ENCODE measurements at places on chromosomes 13 and 19. TPM values are rescaled to one million over a fixed set of nuclear protein-coding genes. Genes with fewer than 3 reads are reported as not detected.
A peak's percentile ranks its signal among the peaks of the same experiment; 100 is the strongest.

Gene CEACAM20
- total RNA-seq: not detected

Gene ZNF304
- 13.7 TPM for total RNA-seq

Gene LGI4
- total RNA-seq: 0.17 TPM

Gene KIR3DL1
- not detected for total RNA-seq

Gene ALOX5AP
- not detected for total RNA-seq

Gene C13orf46
- total RNA-seq: 0.26 TPM

Gene CYP2F1
- total RNA-seq: not detected

Gene ZNF226
- 30.7 TPM for total RNA-seq

Gene PCDH20
- under 0.01 TPM for total RNA-seq

Gene ADPRHL1
- 1.5 TPM for total RNA-seq

Gene AXL
- 223 TPM for total RNA-seq

Gene NUFIP1
- 3.5 TPM for total RNA-seq

Gene ELAVL3
- not detected for total RNA-seq

Gene DAND5
- not detected for total RNA-seq

Gene SIGLEC5
- not detected for total RNA-seq

Gene PLPP2
- total RNA-seq: 26.6 TPM

Gene SHISA7
- not detected for total RNA-seq

Gene UBE2L5
- total RNA-seq: not detected

GRCh38 chr13:97567510-97568243 lies 133.7 kb downstream of the RAP2A start:
- peak; percentile 26 for DNase-seq

DNA sequence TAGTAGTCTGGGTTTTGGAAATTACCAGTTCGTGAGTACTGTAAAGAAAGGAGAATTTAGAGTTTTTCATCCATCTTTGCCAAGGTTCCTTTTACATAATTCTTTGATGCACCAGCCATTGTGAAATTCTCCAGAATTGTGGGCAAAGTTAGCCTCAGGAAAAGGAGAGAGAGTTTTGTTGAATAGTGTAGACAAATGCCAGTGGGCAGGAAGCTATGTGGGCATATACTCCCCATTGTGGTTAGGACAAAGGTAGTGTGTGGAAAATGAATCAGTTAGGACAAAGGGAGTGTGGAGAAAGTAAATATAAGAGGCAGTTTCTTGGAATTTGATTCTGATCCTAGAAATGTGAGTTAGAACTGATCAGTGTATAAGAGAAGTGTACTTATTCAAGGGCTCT lies 67.9 kb downstream of the PCCA start:
- peak; percentile 68 for DNase-seq

DNA sequence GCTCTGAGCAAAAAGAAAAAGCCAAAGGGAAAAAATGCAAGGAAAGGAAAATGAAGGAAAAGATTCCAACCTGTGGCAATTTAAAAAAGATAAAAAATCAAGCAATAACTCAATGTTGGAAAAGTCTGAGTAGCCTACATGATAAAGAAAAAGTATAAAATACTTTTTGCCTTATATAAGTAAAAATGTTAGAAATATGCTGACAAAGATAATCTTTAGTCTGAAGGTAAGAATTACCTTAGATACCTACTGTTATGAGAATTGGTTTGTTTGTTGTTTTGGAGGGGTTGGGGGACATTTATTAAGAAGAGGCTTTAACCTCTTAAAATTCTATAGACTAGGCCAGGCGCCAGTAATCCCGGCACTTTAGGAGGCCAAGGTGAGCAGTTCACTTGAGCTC lies 29.7 kb upstream of the CPB2 start:
- DNase-seq: no peak

DNA sequence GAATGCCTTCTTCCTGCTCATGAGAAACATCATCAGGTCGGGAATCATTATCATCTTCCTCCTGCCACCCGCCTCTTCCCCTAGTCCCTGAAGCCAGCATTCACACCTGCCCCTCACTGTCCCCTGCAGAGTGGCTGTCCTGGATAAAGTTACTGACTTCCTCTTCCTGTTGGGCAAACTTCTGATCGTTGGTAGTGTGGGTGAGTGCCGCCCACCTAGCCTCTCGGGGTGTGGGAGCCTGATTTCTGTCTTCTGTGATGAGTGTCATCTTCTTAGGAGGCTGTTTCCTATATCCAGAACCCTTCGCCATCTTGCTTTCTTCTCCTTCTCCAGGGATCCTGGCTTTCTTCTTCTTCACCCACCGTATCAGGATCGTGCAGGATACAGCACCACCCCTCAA lies 12.5 kb downstream of the SLC44A2 start:
- no peak for DNase-seq

DNA sequence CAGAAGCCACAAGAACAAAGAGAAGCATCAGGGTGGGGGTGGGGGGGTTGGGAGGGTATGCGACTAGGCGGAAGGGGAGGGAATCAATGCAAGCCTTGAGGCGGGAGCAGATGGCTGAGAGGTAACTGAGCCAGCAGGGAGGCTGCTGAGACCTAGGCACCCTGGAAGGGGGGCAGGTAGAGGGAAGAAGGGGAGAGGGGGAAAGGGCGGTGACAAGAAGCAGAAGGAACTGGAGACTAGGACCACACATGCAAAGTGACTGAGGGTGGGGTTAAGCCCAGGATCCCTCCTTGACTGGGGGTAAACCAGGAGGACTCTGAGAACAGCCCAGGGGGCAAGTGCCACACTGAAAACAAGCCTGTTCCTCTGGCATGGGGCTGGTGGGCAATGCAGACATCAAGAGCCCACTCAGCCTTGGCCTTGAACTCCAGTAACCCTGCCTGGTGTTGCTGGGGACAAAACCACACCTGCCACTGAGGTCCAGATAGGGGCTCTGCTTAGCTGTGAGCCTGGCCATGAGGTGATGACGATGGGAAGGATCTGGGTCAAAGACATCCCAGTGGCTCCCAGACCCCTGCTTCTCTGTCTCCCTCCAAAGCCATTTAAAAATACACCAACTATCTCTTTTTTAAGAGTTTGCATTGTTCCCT lies 20.3 kb downstream of the OPA3 start:
- no peak for DNase-seq

DNA sequence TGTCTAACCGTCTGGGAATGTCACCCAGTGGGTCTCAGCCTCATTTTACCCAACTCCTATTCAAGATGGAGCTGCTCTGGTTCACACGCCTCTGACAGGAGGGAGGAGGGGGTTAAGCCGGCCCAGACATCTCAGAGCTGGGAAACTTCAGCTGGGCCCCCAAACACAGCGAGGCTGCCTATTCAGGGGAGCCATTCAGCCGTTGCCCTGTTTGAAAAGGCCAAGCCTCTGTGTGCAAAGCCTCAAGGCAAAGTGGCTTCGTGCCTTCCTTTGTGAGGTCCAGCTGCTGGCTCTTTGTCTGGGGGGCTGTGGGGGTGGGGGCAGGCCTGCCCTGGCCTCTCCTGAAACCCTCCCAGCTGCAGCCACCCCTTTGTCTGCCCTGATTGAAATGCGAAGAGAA lies 147.4 kb downstream of the PTPRS start:
- no peak for DNase-seq

DNA sequence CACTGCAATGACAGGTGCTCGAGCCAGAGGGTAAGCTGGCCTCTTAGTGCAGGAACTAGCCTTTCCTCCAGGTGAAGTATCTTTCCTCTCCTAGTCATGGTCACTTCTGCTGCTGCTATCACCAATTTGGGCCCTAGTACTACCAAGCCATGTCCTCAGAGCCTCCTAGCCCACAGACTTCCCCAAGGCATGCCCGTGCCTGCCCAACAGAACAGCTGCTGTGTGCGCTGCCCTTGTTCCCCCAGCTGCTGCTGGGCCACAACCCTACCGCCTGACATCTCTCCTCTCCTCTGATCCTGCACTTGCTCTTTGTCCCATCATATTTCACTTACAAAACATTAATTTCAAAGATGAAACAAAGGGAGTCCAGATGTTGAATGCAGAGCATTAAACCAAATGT lies 168.5 kb upstream of the FREM2 start:
- no peak for DNase-seq

- DNase-seq: no peak
These were observed 338.9 kb downstream of the TEX29 start for GRCh38 chr13:111659219-111659775.

DNA sequence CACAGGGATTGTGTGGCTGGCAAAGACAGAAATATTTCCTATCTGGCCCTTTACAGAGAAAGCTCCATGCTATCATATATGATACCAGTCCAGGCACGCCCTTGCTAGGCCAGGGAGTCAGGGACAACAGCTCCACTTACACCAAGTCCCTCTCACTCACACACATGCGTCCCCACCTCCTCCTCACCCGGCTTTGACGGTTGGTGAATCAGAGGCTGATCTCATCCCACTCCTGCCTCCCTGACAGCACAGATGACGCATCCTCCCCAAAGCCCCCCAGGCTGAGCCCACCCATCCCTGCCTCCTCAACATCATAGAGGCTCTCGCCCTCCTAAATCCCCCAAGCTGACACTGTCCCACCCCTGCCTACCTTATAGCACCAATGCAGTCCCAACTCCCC lies 62.7 kb downstream of the F2RL3 start:
- DNase-seq: no peak

DNA sequence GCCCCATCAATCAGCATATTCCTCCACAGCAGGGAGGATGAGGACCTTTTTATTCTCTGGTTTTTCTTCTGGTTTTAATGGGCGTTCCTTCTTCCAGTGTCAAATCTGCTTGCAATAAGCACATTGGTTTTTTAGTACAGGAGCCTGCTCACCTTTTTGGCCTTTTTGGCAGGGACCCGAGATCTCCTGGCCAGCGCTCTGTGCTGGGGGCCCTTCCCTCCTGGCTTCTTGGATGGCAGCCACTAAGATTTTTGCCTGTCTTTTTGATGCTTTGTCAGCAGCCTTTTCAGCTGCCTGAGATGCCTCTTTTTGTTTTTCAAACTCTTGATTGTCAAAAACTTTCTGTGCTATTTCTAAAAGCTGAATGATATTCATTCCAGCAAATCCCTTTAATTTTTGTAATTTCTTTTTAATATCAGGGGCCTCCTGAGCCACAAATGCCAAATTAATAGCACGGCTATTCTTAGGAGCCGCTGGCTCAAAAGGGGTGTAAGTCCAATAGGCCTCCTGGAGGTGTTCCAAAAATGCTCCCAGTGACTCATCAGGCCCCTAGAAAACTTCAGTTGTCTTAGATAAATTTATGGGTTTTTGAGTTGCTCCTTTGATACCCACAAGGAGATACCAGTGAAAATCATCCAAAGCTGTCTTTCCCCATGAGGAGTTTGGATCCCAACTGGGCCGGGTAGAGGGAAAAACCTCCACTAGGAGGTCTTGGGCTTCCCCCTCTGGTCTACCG lies 73.0 kb downstream of the ZNF100 start:
- DNase-seq: no peak

GRCh38 chr19:57583104-57583520 lies 833 bp upstream of the ZIK1 start:
- DNase-seq: no peak

GRCh38 chr13:40383132-40383531 lies 283.3 kb downstream of the FOXO1 start:
- no peak for DNase-seq

- DNase-seq: no peak
These were observed 239.0 kb downstream of the GGACT start for GRCh38 chr13:100349594-100349993.

DNA sequence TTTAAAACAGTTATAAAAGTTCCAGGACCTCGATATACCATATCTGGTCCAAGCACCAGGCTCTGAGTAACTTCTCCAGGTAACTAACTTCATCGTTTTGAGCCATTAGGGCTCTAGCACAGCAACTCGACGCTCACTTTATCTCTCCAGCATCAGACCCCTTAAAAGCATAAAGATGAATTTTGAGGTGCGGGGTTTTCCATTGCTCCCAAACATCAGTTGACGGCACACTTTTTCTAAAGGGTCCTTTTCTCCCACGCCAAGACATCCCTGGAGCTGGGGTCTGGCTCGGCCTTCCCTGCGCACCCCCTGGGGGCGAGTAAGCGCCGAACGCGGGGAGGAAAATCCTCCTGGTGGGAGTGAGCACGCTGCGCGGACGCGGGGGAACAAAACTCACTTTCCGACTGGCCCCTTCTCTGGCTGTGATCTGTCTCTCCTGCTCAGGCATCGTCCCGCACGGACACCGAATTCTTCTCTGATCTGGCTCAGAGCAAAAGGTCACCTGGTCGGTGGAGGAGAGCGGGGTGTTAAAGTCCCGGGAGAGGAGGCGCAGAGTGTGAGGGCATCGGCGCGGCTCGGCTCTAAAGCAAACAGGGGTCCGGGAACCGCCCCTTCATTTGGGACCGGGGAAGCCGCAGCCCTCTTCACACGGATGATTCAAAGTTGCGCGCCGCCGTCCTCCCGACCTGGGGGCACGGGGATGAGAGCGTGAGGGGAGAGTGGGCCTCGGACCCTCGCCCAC lies at the start of gene ATP7B:
ATP7B (minus strand) TSS at position 561 of the 742 bp plus-strand sequence; CDS start at position 448, 113 bp downstream.
- peak; percentile 12 for DNase-seq

- DNase-seq: peak; percentile 49
These were observed 2134.7 kb downstream of the PCDH9 start for GRCh38 chr13:65095161-65096082.

DNA sequence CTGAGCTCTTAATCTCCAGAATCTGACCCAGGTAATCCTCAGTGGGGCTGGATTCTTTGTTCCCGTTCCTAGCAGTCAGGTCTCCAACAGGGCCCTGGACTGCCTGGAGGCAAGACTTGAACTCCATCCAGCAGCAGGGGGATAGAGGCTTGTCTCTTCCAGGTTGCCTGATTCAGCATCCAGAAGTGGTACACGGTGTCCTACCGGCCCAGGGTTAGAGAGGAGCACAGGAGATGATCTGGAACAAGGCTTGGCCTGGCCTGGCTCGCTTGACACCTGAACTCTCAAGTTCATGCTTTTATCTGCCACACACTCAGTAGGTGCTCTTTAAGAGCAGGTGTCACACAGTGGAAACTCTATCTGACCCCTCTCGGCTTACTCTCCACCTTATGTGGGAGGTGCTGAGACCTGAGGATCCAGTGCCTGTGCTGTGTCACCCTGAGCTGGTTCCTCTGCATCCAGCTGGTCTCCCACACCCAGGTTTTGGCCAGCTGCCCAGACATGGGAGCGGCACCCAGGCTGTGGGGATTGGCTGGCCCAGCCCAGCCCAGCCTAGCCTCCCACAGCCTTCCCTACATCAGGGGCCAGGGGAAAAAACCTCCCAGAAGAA lies at the start of gene CYP4F3:
CYP4F3 (plus strand) TSS at position 604 of the 610 bp plus-strand sequence. CDS start 519 bp downstream, outside the sequence.
- DNase-seq: no peak

- peak; percentile 99 for DNase-seq
These were observed 10.5 kb upstream of the SMG9 start for GRCh38 chr19:43765109-43765876.

DNA sequence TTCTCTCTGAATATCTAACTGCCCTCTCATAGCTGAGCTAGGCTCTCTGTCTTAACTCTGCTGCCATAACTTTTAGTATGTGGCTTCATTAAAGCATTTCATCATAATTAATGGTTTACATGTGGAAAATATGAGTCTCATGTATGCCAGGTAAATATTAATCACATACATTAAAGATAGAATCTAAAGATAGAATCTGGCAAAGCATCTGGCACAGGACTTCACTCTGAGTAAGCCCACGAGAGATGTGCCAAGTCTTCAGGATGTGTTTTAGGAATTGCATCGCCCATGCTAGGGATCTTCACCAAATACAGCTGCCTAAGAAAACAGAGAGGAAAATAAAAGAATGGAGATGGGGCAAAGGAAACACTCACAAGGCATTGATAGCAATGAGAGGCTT lies 285.8 kb downstream of the DIAPH3 start:
- DNase-seq: peak; percentile 58
